ENCODE measurements at places on chromosomes 5 and 9.

DNA sequence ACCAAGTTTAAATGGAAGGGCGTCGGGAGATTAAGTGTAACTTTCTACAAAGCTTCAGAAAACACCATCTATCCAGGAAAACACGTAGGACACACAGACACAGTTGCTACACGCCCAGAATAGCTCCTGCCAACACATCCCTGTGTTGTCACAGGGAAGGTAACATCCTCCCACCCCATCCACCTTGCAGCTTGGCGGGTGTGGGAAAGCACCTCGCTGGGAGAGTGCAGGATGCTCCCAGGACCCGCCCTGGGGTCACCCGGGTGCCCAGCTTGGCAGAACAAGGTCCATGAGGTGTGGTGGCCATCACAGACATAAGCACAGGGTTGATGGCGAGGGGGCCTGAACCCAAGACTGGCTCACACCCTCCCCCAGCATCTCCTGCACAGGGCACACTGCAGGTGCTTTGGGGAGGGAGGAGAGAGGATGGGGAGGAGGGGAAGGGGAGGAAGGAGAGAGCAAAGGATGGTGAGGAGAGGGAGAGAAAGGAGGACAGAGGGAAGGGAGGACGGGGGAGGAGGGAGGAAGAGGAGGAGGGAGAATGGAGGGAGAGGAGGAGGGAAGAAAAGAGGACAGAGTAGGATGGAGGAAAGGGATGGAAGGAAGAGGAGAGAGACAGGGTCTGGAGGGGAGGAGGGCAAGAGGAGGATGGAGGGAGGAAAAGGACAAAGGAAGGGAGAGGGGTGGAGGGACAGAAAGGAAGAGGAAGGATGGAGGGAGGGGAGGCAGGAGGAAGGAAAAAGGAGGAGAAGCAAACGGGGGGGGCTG, 37.2 kb downstream of the GOLM1 start:
- DNase-seq = no peak

DNA sequence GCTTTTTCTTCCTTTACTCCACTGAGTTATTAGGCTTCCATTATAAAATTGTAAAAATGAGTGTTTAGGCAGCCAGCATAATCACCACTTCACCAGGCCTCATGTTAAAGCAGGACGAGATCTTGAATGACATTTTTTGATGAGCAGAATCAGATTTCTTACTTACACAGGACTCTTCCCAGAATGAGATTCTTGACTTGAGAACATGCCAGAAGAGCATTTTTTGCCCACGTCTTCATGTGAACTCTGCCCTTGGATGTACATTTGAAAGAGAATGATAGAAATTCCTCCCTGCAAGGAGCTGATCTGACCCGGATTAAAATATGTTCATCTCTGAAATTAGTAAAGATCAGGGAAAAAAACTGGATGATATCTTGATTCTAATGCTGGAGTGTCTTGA, 212.1 kb upstream of the ADRA1B start:
- DNase-seq = peak; percentile 77

GRCh38 chr5:132525299-132525724, 18.0 kb downstream of the IL5 start:
- peak; percentile 17 for DNase-seq

DNA sequence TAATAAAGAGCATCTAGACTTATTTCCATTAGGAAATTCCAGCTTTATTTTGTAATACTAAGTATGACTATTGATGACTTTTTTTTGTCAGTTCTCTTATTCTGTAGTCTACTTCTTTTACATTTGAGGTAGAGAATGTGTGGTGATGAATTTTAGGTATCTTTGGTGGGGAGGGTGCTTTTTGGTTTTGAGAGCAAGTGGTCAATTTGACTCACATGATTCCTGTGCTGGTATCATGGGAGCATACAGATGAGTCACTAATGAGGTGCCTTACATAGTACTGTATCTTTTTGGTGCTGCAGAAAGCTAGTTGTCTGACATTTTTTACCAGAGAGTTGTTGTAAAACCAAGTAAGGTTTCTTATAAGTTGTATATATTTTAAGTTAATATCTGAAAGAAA, 35.3 kb downstream of the ERBIN start:
- DNase-seq = peak; percentile 59

GRCh38 chr5:169114466-169115065, 186.4 kb downstream of the SLIT3 start:
- DNase-seq = no peak

GRCh38 chr5:119435436-119436132, 16.7 kb upstream of the HSD17B4 start:
- peak; percentile 65 for DNase-seq

- no peak for DNase-seq
Observed at GRCh38 chr9:77575785-77576184, 72.3 kb downstream of the GNA14 start.

- peak; percentile 7 for DNase-seq
Observed at GRCh38 chr5:147685993-147686392, 96.5 kb downstream of the JAKMIP2 start.

DNA sequence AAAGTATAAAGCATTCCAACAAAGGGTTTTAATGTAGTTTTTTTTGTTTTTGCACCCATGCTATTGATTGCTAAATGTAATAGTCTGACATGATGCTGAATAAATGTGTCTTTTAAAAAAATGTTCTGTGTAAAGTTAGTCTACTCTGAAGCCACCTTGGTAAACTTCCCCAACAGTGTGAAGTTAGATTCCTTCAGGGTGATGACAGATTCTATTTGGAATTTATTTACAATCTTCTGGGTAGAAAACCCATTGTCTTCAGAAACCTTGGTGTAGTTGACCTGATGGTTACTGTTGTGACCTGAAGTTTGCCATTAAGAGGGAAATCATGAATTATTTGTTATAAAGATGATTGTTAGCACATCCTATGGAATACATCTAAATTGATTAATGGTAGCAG, 64.7 kb upstream of the TRPC7 start:
- DNase-seq = no peak

- no peak for DNase-seq
Observed at GRCh38 chr5:167296066-167296465, 995.4 kb upstream of the WWC1 start.

- DNase-seq = peak; percentile 60
Observed at GRCh38 chr5:106290841-106291240, 1379.9 kb downstream of the EFNA5 start.

GRCh38 chr5:116445311-116445710, 129.3 kb downstream of the SEMA6A start:
- no peak for DNase-seq

DNA sequence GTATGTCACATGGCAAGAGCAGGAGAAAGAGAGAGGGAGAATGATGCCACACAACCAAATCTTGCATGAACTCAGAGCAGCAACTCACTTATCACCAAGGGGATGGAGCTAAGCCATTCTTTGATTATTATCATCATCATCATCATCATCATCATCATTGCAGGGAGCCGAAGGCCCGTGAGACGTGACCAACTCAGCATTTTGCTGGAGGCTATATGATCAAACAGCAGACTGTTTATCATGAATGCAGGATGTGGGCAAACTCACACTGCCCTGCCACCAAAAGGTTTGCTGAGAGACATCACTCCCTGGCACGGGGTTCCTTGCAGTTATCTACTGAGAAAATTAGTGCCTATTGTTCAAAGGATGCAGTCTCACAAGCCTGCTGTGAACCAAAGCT, 8.6 kb upstream of the ZNF169 start:
- DNase-seq = no peak

- no peak for DNase-seq
Observed at GRCh38 chr5:129616517-129616916, 131.4 kb upstream of the MINAR2 start.

GRCh38 chr9:96006961-96007360, 131.5 kb downstream of the ERCC6L2 start:
- peak; percentile 59 for DNase-seq

GRCh38 chr5:168706655-168707069, 127.5 kb upstream of the PANK3 start:
- peak; percentile 51 for DNase-seq

GRCh38 chr9:83598487-83598886, 24.5 kb upstream of the IDNK start:
- peak; percentile 80 for DNase-seq

GRCh38 chr5:146254223-146254622, 50.8 kb downstream of the RBM27 start:
- DNase-seq = no peak

- DNase-seq = no peak
Observed at GRCh38 chr5:135194573-135195269, 160.7 kb upstream of the PITX1 start.

DNA sequence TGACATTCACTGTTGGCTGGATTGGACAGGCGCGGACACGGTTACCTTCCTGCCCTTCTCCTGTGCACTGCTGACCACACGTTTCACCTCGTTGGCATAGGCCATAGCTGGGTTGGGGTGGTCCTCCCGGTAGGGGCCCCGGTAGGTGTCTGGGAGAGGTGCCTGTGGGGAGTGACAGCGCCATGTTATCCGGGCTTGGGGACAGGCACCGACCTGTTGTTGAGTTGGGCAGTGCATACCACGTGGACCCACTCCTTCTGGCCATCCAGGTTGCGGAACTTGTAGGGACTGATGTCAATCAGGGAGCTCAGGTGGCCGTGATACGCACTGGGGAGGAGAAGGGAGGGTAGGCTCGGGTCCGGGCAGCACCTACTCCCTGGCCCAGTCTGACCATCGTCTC, 8.2 kb downstream of the PHYKPL start:
- no peak for DNase-seq

DNA sequence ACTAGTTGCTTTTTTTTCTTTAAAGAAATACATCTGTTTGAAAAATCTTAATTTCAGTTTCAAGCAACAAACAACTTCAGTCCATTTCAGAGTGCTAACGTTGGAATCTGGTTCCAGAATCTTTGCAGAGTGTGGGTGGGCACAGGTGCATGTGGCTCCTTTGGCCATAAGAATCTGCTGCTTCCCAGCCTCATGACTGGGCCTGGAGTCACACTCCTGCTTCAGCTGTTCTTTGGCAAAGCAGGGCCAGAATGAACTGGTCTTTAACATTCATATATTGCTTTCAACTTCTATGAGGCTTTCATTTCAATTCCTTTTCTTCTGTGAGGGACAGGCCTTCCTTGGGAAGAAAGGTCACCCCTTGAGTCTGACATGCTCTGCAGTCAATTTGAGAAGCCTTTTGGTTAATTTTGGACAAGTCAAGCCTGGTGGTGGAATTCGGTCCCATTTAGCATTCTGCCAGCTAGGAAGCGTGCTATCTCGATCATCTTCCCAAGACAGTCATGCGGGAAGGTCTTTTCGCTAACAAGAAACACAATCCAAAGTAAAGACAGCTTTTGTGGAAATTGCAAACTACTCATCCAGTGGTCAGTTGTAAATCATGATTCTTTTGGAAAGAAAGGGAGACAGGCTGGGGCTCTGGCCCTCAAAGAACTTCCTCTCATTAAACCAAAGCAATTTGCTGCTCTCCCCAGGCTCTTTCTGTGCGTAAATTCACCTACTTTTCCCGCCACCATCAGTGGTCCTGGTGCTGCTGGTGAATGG, 55.2 kb downstream of the SLC1A3 start:
- DNase-seq = no peak

DNA sequence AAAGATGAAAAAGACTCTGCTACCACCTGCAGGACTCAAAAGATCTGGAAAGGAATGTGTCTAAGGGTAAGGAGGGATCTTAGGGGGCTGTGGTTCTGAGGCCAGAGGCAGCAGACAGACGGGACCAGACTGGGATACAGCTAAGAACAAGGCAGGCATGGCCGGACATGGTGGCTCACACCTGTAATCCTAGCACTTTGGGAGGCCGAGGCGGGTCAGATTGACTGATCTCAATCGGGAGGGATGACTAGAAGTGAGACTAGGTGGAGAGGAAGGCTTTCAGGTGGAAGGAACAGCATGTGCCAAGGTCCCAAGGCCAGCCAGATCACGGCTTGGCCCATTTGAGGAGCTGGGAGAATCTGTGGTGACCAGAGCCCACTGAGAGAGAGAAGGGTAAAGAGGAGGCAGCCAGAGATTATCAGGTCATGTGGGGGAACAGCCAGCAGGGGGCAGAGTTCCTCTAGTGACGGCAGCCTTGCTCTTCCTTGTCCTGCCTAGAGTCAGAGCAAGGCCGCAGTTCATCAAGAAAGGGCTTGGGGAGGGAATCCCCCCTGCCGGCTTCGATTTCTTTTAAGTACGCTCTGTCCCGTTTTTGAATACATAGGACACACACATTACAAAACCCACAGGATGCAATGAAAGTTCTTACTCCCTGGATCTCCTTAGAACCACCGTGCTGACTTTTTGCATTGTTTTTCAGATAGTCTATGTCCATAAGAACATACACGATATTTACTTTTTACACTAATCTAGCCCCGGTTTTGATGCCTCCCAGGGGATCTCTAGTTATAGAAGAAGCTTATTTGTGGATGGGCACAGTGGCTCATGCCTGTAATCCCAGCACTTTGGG, 2.6 kb upstream of the OLFML2A start:
- DNase-seq = peak; percentile 63

GRCh38 chr5:9207817-9208418, 338.0 kb downstream of the SEMA5A start:
- peak; percentile 57 for DNase-seq

DNA sequence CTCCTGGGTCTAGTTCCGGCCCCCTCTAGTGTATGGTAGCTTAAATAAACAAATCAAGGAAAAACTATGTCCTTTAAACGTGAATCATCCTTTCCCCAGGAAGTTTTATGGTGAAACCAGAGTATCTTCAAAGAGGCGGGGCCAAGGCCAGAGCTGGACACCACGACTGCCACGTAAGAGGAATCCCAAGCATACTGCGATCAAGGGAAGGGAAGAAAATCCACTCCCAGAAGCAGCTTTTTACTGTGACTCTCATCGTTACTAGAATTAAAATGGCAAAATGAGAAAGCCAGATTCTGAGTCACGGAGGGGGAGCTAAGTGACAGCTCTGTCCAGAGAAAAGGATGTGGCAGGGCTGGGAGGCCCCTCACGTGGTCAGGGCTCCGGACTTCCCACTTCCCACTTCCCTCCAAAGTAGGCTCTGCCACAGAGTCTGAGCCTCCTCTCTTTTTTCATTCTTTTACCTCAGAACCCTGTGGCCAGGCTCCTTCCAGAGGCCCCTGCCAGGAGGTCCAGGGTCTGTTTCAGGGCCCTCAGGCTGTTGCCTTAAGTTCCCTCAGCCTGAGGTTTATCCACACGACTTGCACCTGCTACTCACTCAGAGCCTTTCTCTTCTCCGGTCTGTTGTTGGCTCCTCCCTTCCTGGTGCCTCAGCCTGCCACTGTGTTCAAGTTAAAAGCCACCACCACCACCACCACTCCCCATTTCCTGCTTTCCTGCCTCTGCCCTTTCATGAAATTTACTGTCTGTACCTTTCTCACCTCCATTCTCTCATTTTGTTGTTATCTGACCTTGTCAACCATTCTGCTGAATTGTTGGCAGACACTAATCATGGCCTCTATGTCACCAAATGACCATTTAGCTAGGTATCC, 1.4 kb upstream of the GLRX start:
- DNase-seq = peak; percentile 97

DNA sequence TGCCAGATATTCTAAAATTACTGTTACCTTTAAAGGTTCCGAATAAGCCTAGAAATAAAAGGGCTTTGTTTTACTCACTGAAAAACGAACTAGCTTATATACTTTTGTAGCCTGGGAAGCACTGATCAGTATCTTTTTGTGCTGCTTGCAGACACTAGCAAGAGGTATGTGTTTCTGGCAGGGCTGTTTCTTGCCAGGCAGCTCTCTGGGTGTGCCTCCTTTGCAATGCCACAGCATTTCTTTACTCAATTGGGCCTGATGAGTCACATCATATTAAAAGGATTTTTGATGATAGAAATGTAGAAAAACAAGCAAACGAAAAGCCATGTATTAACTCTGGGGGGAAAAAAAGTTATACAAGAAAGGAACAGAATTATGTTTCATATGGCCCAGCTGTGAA, 35.6 kb downstream of the CD180 start:
- DNase-seq = peak; percentile 62
